ENCODE measurements at places on chromosomes 2 and 18.

- no peak for DNase-seq
These were observed 90.5 kb downstream of the TMEM185B start for GRCh38 chr2:120132691-120133090.

- DNase-seq, result no peak
These were observed 62.0 kb upstream of the FZD7 start for GRCh38 chr2:201971531-201972228.

DNA sequence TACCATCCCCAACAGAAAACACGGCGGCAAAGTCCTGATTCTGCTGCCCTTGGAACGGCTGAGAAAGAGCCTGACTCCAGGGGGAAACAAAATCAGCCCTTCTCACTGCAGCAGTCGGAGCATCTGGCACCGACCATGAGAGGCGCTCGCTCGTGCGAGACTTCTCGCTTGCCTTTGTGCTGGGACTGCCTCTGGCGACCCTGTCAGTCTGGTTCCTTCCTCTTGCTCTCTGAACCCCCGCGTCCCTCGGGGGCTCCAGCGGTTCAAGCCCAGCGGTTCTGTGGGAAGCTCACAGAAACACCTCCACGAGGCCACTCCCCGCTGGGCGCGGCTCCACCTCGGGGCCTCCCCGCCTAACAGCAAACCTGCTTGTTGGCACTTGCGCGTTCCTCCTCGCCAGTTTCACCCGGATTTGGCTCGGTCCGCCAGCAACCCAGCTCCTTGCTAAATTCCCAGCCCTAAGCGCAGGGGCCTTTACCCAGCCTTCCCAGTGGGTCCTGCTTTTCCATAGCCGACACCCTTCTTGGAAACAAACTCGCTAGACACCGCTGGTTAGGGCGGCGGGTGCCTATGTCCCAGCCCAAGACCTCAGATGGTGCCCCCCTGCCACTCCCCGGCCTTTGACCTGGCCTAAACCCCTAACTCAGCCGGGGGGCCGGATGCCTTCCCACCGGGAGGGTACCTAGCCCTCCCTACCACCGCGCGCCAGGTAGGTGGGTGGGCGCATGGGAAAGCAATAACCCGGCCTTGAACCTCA, 2.2 kb downstream of the RND3 start:
- peak; percentile 83 for DNase-seq

DNA sequence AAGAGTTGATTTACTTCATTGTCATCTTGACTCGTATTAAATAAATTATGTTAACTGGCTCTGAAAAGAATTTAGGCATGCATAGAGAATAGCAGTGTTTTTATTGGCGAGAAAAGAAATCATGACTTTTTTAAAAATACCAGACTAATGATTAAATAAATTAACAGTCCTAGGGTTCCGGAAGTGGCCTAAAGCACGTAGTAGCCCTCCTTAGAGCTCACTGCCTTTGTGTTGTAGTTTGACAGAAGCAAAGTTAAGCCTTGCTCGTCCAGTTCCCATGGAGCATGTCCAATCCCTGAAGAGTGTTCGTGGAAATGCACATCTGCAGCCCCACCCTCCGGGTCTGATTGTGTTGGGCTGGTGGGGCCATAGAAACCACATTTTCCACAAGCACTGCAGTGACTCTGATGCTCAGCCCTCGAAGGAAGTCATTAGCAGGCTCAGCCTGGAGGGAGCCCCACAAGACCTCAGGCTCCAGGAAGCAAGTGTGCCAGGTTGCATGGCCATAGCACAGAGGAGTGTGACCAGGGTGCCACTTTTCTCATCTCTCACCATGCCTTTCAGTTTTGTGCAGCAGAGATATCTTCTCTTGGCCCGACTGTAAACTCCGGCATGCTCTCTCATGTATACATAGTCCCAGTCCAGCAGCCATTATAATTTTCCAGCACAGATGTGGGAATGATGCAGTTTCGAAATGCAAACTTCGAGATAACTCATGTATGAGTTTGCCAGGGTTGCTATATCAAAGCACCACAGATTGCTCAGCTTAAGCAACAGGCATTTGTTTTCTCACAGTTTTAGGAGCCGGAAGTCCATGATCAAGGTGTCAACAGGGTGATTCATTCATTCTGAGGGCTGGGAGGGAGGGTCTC, 188.6 kb upstream of the SH3BP4 start:
- DNase-seq, result no peak

GRCh38 chr2:121626777-121627524, 22.3 kb downstream of the CLASP1 start:
- no peak for DNase-seq

All from sciatic nerve (tissue), 2 donors.